ENCODE measurements at places on chromosomes 5 and 9.

- no peaks in the 10 kb centered on the region for H3K36me3 ChIP-seq
- no peaks in the 10 kb centered on the region for H3K27me3 ChIP-seq
- H3K4me3 ChIP-seq = no peak overlapping the region
- H3K4me1 ChIP-seq = no peaks in the 10 kb centered on the region
- no peak for DNase-seq
Observed at GRCh38 chr9:108582726-108583125, 273.1 kb downstream of the ACTL7B start.

- H3K27me3 ChIP-seq = peaks cover 55% of the 10 kb centered on the region
- DNase-seq = no peak
- no peak overlapping the region for H3K27ac ChIP-seq
- no peaks in the 10 kb centered on the region for H3K36me3 ChIP-seq
- H3K4me1 ChIP-seq = no peaks in the 10 kb centered on the region
Observed at GRCh38 chr5:176673651-176674583, 26.6 kb downstream of the TSPAN17 start.

- H3K27ac ChIP-seq = no peak overlapping the region
- no peaks in the 10 kb centered on the region for H3K27me3 ChIP-seq
- no peak for DNase-seq
- H3K4me1 ChIP-seq = no peaks in the 10 kb centered on the region
- no peak overlapping the region for H3K4me3 ChIP-seq
- H3K36me3 ChIP-seq = no peaks in the 10 kb centered on the region
Observed at GRCh38 chr9:16126042-16126441, 573.2 kb downstream of the CCDC171 start.

DNA sequence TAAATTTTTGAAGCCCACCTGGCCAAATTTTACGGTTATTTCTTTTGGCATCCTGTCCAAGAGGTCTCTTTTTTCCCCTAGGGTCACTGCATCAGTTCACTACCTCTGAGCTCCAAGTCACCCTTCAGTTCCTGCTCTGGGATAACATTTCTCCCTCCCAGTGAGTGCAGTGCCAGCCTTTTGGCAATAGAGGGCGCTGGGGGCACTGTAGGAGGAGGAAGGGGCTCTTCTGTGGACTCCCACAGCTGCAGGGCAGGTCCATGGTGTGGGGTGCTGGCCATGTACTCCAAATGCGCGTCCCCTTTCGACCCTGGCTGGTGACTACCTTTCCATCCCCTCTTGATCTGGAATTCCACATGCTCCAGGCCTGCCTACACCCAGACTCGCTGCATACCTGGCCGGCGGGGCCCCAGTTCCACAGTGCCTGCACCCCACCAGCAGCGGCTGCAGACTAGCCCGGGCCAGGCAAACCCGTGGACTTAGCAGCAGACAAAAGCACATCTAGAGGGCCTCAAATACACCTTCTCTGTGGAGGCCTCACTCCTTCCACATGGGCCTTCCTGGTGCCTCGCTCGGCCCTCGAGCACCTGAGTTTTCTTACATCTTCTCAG, 20.3 kb upstream of the NINJ1 start:
- peaks cover 29% of the 10 kb centered on the region for H3K4me1 ChIP-seq
- no peak overlapping the region for H3K27ac ChIP-seq
- H3K27me3 ChIP-seq = no peaks in the 10 kb centered on the region

DNA sequence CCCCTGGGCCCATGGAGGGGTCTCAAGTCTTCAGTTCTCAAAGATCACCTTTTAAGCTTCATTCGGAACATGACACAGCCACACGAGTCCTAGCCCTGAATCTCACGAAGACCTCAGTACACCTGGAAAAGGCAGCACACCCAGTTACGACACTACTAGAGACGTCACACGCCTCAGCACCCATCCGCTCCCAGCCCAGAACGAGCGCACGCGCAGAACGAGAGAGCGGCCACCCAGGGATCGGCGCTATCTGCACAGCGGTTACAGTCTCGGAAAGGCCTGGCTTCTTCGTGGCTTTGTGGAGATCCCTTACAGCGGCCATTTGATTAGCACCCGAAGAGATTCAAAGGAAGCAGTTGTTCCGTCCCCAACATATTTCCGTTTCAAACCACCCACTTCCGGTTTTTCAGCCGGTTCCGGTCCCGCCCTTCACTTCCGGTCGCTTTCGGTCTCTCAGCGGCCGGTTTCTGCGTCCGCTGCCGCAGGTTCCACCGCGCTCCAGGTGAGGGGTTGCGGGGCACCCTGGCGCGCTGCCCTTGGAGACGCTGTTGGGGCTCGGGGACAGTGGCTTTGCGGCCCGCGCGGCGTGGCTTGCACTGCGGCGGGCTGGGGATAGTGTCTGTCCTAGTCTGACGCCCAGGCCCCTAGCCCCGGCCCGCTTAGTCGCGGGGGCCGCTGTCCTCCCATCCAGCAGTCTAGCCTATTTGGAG, at the start of gene UBLCP1:
Gene UBLCP1, plus strand, starts transcription at position 432 of the 710 bp plus-strand sequence. CDS start 5,626 bp downstream, outside the sequence.
- peak within 1 kb of the TSS; percentile 96 for H3K27ac ChIP-seq
- peak; percentile 85 for DNase-seq
- no peaks in the 10 kb centered on the region for H3K27me3 ChIP-seq
- H3K4me1 ChIP-seq = peaks cover 36% of the 10 kb centered on the region
- peak within 1 kb of the TSS; percentile 95 for H3K4me3 ChIP-seq

DNA sequence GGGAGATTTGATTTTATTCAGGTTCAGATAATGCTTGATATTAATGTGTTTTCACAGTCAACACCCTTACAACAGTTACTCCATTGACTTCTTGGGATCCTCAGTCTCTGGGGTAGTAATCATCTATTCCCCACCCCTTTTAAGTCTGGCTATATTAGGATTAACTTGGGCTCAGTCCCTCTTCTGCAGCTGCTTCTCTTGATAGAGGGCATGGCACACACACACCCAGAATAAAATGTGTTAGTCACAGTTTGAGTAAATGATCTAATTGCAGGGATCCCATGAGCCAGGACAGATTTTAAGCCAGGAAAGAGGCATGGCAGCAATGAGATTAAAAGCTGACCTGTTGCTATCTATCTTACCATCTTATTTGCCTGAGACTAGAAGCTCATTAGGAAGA, 53.7 kb upstream of the VLDLR start:
- H3K36me3 ChIP-seq = no peaks in the 10 kb centered on the region
- no peak overlapping the region for H3K4me3 ChIP-seq
- no peak overlapping the region for H3K27ac ChIP-seq
- H3K27me3 ChIP-seq = no peaks in the 10 kb centered on the region
- H3K4me1 ChIP-seq = no peaks in the 10 kb centered on the region

- DNase-seq = no peak
- peaks cover 26% of the 10 kb centered on the region for H3K27me3 ChIP-seq
Observed at GRCh38 chr5:150616024-150616470, 24.4 kb upstream of the SYNPO start.

GRCh38 chr9:136045595-136046553, 49.2 kb downstream of the NACC2 start:
- H3K27ac ChIP-seq = no peak overlapping the region
- no peak for DNase-seq
- no peaks in the 10 kb centered on the region for H3K36me3 ChIP-seq
- no peaks in the 10 kb centered on the region for H3K4me1 ChIP-seq

GRCh38 chr9:133282464-133283238, 7.7 kb upstream of the ABO start:
- no peaks in the 10 kb centered on the region for H3K36me3 ChIP-seq
- DNase-seq = no peak
- no peaks in the 10 kb centered on the region for H3K4me1 ChIP-seq
- peaks cover 17% of the 10 kb centered on the region for H3K27me3 ChIP-seq
- H3K27ac ChIP-seq = no peak overlapping the region

DNA sequence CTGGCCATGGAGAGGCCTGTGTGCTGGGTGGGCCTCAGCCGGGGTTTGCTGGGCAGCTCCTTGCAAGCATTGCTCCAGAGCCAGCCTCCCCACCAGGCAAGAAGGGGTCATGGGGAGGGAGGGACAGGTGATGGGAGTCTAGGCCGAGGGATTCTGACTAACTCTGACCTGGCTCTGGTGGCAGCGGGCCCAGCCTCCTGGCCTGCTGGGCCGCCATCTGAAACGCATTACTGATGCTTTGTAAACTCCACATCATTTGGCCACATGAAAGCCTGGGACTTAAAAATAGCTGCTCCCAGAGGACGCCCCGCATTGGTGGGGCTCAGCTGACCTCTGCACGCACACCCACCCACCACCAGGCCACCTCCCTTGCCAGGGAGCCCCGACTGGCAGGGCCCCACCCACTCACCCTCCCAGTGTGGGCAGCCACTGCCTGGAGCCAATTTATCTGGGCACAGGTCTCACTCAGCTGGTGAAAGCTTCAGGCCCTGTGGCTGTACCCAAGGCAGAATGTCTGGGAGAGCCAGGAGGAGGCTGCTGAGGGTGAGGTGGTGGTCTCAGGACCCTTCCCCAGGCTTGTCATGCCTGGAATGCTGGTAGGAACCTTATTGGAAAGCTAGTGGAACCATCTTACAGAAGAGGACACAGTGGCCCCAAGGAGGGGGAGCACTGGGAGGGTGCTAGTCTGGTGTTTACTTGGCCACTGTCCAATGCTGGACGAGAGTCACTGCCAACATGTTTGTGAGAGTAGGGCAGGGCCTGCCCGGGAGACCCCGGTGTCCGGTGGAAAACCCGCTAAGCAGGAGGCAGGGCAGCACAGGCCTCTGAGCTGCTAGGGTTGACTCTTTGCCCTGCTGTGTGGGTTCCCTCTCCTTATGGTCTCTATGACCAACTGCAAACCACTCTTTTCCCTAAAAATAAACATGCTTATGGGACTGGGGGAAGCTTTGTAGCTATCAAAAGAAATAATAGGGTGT, 10.8 kb downstream of the TCF7 start:
- peaks cover 89% of the 10 kb centered on the region for H3K36me3 ChIP-seq
- peak overlapping the region; percentile 95 for H3K27ac ChIP-seq
- peaks cover 12% of the 10 kb centered on the region for H3K27me3 ChIP-seq
- no peak for DNase-seq
- H3K4me3 ChIP-seq = peak overlapping the region; percentile 79

- H3K4me3 ChIP-seq = peak overlapping the region; percentile 44
- DNase-seq = no peak
- no peaks in the 10 kb centered on the region for H3K27me3 ChIP-seq
- peak overlapping the region; percentile 77 for H3K27ac ChIP-seq
- peaks cover 92% of the 10 kb centered on the region for H3K4me1 ChIP-seq
- peaks cover 49% of the 10 kb centered on the region for H3K36me3 ChIP-seq
Observed at GRCh38 chr5:119353686-119354366, 2.0 kb upstream of the TNFAIP8 start.

DNA sequence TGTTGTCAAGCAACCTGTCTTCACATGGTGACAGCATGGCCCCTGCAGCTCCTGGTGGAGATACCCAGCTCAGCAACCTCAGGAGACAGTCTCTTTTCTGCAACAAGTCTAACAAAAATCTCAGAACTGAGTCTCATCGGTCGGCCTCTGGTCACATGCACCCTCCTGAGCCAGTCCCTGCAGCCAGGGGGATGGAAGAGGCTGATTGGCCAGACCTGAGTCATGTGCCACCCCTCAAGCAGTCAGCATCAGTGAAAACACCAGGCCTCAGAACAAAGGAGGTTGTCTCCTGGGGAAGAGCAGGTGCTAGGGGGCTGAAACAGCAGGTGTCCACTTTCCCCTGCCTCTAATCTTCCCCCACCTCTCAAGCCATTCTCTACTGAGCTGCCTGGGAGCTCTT, 54.4 kb downstream of the SMIM23 start:
- H3K27ac ChIP-seq = no peak overlapping the region
- DNase-seq = no peak
- H3K36me3 ChIP-seq = no peaks in the 10 kb centered on the region
- no peak overlapping the region for H3K4me3 ChIP-seq
- H3K27me3 ChIP-seq = no peaks in the 10 kb centered on the region

GRCh38 chr5:175738126-175738525, 80.3 kb downstream of the HRH2 start:
- no peak overlapping the region for H3K4me3 ChIP-seq
- no peak for DNase-seq
- no peaks in the 10 kb centered on the region for H3K36me3 ChIP-seq
- no peaks in the 10 kb centered on the region for H3K4me1 ChIP-seq
- H3K27ac ChIP-seq = no peak overlapping the region

DNA sequence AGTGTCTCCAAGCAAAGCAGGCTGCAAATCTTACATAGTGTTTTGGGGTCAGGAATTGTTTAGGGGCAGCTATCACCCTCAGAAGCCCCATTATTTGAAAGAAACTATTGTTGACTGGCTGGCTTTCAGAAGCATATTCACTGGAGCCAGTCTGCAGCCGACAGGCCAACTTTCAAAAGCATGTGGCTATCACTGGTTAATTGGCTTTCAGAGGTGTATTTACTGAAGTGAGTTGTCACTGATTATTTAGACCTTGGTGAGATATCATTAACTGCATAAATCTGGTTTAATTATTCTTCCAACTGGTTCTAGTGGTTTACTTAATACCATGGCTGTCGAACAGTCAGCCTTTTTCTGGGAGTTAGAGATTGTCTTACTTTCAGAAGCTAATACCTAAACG, 247.0 kb downstream of the CWC27 start:
- peaks cover 4% of the 10 kb centered on the region for H3K36me3 ChIP-seq
- H3K27ac ChIP-seq = no peak overlapping the region
- H3K4me3 ChIP-seq = no peak overlapping the region
- H3K27me3 ChIP-seq = no peaks in the 10 kb centered on the region
- peaks cover 23% of the 10 kb centered on the region for H3K4me1 ChIP-seq

DNA sequence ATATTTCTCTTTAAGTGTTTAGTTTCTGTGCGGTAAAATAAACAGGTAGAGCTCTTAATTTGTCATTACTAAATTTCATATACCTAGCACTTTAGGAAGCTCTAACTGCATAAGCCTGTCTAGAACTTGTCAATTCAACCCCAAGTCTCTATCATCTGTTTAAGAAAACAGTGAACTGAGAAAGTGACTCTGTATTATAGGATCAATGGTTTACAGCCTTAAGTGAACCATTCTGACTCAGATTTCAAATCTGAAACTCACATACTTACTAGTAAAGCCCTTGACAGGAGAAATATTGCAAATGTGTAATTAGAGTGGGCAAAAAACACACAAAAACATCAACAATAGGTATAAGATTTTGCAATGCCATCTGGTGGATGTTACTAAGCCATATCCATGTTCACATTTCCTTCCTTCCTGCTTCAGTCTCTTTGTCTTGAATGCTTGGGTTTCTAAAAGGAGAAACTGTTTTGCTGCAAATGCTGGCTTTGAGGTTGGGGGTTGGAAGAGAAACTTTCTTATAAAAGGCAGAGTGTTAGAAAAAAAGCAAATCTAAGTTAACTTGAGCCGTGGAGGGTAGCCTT, 101.8 kb downstream of the DOCK8 start:
- no peak for DNase-seq
- no peaks in the 10 kb centered on the region for H3K4me1 ChIP-seq
- peaks cover 75% of the 10 kb centered on the region for H3K36me3 ChIP-seq
- H3K4me3 ChIP-seq = no peak overlapping the region
